ENCODE measurements at places on chromosomes 3 and 15.

- DNase-seq, result no peak
These were observed 1092.2 kb upstream of the CFAP20DC start for GRCh38 chr3:60142009-60142408.

- DNase-seq, result peak; percentile 29
These were observed 71.3 kb upstream of the SLCO3A1 start for GRCh38 chr15:91782221-91782620.

DNA sequence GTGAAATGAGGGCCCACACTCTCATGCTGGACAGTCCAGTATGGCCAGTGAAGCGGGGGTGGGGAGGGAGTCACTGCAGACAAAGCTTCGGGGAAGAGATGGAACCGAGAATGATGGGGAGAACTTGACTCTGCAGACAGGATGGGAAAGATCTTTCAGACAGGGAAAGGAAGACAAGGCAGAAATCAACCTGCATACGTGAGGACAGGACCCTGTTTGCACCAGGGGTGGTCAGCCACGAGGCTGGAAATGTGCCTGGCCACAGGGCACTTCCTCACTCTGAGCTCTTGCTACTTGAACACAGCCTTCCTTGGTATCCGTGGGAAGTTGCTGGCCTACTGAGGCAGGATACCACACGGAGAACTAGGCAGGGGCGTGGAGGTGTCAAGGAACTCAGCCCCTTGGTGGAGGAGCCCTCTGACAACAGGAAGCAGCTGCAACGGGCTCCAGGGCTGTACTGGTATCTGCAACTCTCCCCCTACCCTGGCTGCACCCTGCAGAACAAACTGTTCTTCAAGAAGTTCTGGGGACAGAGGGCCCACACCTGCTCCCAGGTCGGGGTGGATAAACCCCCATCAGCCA lies 9.3 kb upstream of the SRP14 start:
- DNase-seq, result peak; percentile 47

GRCh38 chr3:193049935-193050334 lies 132.3 kb upstream of the MB21D2 start:
- no peak for DNase-seq

- DNase-seq, result no peak
These were observed 49.6 kb downstream of the SH3GL3 start for GRCh38 chr15:83496766-83497165.

All from hematopoietic multipotent progenitor cell treated with erythropoietin and hydrocortisone succinate and interleukin-3 and kit ligand, for 6 days (in vitro differentiated cells).